HT-29 (cell line): ENCODE measurements at places on chromosomes 13 and 19. TPM values are rescaled to one million over a fixed set of nuclear protein-coding genes. Genes with fewer than 3 reads are reported as not detected.
A peak's percentile ranks its signal among the peaks of the same experiment; 100 is the strongest.

DNA sequence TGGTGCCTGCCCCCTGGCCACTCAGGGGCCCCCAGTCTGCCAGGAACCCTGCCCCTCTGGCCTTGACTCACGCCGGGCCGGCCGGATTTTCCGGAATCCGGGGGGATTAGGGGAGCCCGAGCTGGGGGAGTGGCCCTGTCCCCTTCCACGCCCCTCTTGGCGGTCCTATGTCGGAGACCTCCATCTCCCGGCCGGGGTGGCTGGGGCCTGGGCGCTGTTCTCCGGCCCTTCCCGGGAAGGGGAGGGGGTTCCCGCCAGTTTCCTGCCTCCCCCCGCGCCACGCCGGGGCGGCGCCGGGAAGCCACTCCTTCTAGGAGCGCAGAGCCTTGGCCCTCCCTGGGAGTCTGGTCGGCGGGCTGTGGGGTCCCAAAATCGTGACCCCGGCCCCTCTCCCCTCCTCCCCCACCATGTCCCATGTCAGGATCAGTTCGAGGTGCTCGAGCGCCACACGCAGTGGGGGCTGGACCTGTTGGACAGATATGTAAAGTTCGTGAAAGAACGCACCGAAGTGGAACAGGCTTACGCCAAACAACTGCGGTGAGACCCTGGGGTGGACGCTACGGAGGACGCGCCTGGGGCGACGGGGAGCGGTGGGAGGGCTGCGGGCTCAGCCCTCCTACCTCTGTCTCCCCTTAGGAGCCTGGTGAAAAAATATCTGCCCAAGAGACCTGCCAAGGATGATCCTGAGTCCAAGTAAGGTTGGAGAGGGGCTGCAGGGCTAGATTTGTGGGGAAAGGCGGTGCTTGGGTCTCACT is 1.3 kb downstream of the TRIP10 start:
- DNase-seq: peak; percentile 19

DNA sequence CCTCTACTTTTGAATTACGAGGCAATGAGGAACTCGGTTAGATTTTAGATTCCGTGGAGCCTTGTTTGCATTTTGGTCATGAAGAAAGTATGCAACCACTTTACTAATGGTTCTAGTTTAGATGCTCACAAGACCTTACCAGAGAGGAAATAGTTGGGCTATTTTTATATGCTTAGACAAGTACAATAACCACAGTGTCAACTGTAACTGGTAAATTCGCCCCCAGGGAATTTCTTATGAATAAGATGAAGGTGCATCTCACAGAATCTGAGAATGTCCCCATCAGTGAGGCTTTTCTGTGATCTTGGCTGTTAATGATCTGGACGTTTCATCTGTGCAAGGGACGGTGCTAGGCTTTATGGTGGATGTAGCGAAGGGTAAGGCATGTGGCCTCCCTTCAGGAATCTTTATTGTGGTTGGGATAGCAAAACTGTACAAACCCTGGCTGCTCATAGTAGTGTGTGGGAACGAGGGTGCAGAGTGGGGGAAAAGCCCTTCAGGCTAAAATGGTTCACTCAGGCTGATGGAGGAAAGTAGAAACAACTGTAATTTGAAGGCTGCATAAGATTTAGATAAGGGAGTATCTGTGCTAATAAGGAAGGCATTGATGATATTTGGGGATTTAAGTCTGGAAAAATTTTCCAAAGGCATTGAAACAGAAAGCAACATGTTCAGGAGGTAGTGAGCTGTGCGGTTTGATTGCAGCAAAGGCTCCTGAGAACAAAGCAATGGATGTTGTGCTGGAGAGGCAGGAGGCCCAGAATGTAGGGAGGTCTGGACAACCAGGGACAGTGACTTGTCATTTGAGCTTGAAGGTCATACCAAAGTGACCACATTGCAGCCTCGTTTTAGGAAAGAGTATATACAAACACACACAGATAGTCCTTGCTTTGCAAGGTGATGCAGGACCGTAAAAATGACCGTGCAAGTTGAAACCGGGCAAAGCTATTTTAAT is 28.4 kb downstream of the UBAC2 start:
- DNase-seq: no peak

GRCh38 chr19:49860336-49861102 is 6.9 kb downstream of the PNKP start:
- DNase-seq: peak; percentile 11

MYCBP2 gene
- total RNA-seq: 54.9 and 60.3 TPM in 2 replicates

CATSPERD gene
- not detected in 2 replicates for total RNA-seq

LILRB2 gene
- total RNA-seq: not detected in 2 replicates
